Esophagus mucosa (tissue), 1 donor: ENCODE measurements at places on chromosomes 7 and 10.
A peak's percentile ranks its signal among the peaks of the same experiment; 100 is the strongest.

DNA sequence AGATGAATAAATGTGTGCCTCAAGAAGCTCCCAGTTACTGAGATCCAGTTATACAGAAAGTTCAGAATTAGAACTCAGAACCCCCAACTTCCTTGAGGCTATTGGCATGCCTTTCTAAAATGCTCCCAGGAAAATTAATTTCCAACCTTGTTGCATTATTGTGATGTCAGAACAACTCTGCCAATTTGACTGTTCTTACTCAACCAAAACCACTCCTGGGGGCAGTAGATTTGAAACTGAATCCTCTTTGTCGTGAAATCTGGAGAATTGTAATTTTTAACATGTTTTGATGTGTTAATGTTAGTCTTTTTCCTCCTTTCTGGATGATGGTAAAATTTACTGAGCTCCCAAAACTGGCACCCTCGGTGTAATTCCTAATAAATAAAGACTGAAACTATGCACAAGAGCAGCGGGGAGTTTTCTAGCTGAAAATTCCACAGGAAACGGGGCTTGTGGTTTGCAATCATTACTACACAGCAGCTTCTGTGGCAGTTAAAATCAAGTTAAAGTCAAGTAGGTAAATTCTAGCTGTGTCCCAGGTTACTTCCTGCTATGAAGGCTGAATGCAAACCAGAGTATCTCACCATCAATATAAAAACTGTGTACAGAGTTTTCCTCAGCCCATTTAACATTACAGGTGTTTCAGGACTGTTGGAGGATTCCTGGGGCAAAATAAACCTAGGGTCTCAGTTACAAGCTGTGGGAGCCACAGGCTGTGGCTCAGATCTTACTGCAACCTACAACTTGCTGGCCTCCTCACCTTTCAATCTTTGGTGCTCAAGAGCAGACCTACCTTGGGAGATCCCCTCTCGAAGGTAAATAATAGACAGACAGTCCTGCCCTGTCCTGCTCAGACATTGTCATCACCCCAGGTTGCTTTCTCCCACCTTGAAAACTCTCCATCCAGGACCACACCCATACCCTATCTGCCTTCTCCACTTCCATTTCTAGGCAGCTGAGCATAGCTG lies 156.3 kb upstream of the KMT2E start:
- no peak for ATAC-seq

DNA sequence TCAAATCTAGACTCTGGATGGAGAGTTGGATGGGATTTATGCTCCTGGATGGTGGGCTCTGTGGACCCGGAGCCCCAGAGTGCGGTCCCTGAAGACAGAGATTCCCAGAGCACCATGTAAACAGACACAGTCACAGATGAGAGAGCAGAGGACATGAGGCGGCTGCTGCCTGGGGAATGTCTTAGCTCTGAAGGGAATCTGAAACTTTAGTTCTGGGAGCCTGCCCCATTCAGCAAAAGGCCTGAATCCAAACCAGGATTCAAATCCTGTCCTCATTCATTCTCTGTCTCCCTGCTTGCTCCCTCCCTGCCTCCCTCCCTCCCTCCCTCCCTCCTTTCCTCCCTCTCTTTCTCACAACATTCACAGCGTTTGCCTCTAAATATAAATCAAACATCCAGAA lies 49.5 kb upstream of the CALD1 start:
- ATAC-seq: no peak

DNA sequence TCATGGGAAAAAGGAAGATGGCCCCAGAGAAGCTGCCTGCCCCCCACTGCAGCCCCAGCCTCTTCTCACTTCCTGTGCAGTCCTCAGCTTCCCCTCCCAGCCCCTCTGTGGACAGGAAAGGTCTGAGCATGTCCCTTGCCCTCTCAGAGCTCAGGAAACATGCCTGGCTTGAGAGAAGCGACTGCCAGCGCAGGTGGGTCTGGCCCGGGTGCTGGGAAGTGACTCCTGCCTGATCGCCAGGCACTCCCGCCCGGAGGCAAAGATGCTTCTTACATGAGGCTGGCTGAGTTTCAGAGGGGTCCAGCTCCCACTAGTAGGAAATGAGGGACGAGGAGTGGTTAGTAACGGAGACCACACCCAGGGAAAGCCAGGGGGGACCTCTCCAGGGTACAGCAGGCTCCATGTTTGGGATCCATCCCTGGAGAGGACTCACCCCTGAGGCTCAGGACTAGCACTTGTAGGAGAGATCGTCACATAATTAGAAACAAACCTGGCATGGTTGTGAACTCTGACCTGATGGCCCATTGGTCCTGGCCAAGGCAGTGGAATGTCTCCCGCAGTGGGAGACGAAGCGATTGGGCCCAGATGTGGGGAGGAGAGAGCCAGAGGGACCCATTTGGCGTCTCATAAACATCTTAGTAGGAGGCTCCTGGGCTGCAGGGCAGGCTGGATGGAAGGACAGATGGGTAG lies 12.3 kb downstream of the ELN start:
- ATAC-seq: no peak

DNA sequence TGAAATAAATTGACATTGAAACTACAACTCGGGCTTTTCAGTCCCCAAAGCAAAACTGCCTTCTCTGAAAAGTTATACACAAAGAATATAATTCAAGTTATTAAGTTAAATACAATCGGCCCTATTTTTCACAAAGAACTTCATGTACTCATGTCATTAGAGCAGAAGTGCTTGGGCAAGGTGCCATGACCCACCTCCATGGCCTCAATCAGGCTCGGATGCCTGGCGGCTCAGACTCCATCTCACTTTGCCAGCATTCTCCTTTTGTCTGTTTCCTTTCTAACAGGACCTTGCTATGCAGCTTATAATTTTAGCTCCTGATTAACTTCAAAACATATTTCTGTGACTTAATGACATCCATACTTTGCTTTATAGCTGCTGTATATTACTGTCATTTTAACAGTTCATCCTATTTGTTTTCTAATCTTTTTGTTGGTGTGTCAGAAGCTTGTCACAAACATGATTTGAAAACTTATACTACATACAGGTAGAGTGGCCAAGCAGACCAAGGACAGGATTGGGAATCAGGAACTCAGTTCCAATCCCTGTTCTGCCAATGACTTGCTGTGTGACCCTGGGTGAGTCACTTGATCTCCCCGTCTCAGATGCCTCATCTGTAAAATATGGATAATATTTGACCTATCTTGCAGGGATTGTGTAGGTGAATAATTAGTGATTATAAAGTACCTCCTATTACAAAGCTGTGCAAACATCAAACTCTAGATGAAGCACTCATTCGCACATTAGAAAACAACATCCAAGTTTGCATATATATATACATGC lies 60.8 kb upstream of the ITGA8 start:
- ATAC-seq: no peak

DNA sequence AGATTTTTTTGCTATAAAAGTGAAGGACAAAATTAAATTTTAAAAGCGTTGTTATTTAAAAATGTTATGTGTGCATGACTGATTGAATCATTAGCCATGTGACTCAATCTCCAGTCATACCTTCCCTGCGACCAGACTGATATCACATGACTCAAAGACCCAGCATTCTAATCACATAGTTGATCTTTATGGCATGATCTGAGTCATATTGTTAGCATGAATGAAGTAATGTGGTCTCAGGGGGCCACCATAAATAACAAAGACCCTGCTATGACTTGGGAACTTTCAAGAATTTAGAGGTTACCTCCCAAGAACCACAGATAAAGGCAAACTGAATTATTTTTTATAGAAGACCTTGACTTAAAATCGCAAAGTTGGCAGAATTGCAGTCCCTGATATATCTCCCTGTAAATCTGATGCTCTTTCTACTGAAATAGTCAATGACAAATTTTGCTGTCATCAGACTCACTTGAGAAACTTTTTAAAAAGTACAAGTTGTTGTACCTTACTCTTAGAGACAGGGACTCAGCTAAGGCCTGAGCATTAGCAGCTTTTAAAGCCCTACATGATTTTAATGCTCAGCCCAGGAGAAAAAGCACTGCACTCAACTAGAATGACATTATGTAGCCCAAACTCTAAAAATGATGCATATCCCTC lies 717.3 kb downstream of the XPNPEP1 start:
- no peak for ATAC-seq

DNA sequence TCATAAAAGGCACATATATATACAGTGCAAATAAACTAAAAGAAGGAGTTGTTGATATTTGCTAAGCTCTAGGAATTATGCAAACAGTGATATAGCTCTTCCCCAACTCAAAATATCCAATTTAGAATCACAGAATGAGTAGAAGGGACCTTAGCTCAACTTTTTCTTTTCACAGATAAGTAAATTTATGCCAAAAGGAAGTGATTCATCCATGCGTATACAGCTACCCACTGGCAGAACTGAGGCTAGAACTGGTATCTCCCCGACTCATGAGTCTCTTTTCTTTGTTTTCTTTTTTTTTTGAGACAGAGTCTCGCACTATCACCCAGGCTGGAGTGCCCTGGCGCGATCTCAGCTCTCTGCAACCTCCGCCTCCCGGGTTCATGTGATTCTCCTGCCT lies 54.2 kb upstream of the SVIL start:
- peak; percentile 33 for ATAC-seq

- no peak for ATAC-seq
Observed at GRCh38 chr7:122544463-122544862, 154.5 kb downstream of the RNF133 start.

- ATAC-seq: peak; percentile 60
Observed at GRCh38 chr7:12827219-12827821, 139.9 kb downstream of the ARL4A start.

GRCh38 chr10:43324876-43325275 lies 46.6 kb upstream of the FXYD4 start:
- ATAC-seq: no peak

DNA sequence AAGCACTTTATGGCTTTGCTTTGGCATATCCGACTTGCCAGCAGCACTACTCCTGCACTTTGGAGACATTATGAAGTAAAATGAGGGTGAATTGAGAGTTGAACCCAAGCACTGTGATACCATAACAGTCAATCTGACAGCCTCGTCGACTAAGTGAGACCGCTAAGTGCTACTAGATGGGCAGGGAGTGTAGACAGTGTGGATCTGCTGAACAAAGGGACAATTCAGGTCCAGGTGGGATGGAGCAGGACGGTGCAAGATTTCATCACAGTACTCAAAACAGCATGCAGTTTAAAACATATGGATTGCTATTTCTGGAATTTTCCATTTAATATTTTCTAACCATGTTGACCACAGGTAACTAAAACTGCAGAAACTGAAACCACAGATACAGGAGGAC lies 20.8 kb upstream of the PRTFDC1 start:
- no peak for ATAC-seq

- no peak for ATAC-seq
Observed at GRCh38 chr10:47412177-47412730, 28.2 kb upstream of the ZNF488 start.

DNA sequence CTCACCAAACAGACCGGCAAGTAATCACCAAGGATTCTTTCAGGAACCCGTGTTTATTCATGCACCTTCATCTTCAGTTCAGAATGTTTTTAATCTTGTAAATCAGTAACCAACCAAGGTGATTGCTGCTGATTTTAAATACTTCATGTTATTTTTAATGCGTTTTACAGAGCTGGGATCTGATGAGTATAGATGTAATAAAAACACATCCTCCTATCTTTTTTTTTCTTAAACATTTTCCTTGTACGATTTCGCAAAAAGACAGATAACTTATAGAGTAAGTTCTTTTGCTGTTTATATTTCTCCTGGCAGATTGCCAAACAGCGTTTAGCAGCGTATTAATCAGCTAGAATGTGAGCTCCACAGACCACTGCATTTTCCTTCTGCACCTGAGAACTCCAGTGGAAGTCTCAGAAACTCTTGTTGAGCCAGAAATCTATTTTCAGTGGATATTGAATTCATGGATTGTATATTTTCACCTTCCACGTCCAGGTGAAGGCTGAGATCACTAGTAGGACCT lies 397.8 kb upstream of the NRP1 start:
- no peak for ATAC-seq

DNA sequence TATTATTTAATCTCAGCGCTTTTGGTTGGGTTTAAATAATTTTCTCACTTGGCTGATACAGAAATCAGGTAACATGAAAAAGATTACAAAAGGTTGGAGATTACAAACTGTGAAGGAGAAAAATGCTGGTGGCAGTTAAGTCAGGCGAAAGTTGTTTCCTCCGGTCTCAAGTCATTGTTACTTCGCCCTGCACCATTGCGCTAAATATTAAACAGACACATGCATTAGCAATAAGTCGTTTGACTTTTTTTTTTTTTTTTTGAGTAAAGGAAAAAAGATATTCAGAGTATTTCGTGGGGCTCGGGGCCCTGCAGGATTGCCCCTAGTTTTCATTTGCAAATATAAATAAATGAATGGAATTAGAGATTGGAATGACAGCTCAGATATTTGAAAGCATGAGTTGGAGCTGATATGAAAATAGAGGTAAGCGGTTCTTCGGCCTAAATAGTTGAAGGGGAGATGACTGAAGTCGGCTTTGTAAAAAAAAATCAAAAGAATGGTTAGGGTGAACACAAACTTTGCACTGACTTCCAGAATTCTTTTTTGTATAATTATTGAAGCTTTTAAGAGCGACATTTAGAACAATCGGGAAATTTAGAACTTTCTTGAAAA lies 914 bp downstream of the SDHAF3 start:
- no peak for ATAC-seq

GRCh38 chr7:20894806-20895205 lies 108.1 kb upstream of the SP8 start:
- no peak for ATAC-seq
